ENCODE measurements at places on chromosomes 11 and 22.

GRCh38 chr11:1487091-1487850, 692 bp upstream of the MOB2 start:
- no peak for DNase-seq

- peak; percentile 28 for DNase-seq
Observed at GRCh38 chr11:68838572-68838964, 3.1 kb downstream of the CPT1A start.

DNA sequence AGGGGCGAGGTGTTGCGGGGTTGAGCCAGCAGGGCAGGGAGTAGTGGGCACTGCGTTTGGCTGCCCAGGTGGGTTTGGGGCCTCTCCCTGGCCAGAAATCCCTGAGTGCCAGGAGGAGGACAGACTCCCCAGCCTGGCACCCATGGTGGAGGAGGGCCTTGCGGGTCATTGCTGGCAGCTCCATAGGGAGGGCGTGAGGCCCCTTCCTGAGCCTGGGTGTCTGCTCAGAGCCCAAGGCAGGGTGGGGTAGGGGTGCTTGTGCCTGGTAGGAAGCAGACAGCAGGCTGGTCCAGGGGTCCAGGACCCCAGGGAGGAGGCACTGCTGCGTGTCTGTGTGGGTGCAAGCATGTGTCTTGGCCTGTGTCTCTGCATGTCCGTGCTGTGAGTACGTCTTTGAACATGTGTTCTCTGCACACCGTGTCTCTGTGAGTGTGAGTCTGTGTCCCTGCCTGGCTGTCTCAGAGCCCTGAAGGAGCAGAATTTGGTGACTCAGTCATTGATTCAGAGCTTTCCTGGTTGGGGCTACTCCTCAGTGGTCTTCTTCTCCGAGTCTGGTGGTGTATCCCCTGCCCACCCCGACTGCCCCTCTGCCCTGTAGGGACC, 3.9 kb downstream of the TSPAN4 start:
- no peak for DNase-seq

DNA sequence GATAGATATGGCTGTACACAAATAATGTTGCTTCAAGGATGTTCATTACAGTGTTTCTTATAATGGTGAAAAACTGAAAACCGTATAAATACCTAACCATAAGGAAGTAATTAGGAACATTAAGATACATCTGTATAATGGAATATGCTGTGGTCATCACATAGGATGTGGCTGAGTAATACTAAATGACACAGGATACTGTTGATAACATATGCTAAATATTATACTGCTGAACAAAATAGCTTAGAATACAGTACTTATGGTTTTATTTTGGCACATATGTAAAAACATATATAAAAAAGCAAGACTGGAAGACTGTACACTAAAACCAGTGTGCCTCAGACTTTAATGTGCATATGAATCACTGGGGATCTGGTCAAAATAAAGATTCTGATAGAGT, 43.8 kb downstream of the FBXO7 start:
- DNase-seq, result no peak

DNA sequence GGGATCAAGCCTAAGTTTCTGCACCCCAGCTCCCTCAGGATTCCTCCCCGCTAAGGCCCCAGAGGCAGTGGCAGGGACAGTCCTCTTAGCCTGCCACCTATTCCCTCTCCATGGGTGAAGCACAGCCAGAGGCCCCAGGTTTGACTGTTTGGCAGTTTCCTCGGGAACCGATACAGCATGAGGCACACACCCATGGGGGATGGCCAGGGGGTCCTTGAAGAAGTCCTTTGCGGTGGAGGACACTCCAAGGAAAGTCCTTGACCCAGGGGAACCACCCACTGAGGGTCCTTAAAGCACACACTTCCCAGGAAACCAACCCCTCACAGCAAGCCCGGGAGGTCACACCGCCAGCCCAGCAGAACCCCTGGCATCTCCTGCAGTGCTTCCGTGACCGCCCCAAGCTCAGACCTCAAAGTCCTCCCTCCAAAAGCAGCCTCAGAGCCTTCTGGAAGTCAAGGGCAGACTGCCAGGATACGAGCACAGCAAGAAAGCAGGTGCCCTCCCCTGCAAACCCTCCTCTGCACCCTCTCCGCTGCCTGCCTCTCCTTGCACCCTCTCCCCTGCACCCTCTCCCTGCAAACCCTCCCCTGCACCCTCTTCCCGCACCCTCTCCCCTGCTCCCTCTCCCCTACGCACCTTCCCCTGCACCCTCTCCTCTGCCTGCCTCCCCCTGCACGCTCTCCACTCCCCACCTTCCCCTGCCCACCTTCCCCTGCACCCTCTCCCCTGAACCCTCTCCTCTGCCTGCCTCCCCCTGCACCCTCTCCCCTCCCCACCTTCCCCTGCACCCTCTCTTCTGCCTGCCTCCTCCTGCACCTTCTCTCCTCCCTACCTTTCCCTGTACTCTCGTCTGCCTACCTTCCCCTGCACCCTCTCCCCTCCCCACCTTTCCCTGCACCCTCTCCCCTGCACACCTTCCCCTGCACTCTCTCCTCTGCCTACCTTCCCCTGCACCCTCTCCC, 1.4 kb downstream of the SIGIRR start:
- DNase-seq, result no peak

DNA sequence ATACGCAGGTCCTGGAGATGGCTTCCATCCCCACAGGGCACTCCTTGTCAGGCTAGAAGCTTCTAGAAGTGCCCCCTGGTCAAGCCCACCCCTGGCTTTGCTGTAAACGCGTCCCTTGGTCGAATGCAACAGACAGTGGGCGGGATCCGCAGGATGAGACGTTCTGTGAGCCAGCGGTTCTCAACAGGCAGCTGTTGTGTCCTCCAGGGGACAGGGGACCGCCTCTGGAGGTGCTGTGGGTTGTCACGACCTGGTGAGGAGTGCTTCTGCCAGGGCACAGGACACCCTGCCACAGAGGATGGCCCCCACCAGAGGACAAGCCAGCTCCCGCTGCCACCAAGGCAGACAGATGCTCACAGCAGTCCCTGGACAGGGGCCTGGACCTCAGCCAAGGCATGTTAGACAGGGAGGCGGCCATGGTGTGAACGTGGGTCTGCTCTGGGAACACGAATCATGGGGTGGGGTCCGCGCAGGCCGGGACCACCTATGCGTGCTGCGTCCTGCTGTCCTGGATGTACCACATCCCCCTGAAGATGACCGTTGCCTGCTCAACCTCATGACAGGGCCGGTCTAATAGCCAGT, 11.7 kb downstream of the CRELD2 start:
- no peak for DNase-seq

- DNase-seq, result no peak
Observed at GRCh38 chr22:37249986-37250385, 5.9 kb upstream of the RAC2 start.

DNA sequence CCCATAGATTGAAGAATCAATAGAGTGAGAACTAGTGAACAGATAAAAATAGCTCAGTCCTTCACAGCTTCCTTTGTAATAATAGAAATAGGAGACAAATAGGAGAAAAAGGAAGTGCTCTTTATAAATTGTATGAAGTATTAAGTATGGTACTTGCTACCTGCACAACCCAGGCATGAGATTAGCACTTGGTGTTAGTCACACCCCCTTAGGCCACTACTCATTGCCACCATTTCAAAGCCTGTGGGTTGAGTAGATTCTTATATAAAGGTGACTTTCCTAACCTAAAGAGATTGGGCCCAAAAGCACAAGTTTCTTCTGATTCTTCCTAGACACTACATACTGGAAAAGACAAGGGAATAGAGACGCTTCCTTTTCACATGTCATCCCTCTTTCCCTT, 37.7 kb upstream of the ADORA2A start:
- no peak for DNase-seq

- no peak for DNase-seq
Observed at GRCh38 chr22:46893281-46894020, 131.0 kb downstream of the TBC1D22A start.

DNA sequence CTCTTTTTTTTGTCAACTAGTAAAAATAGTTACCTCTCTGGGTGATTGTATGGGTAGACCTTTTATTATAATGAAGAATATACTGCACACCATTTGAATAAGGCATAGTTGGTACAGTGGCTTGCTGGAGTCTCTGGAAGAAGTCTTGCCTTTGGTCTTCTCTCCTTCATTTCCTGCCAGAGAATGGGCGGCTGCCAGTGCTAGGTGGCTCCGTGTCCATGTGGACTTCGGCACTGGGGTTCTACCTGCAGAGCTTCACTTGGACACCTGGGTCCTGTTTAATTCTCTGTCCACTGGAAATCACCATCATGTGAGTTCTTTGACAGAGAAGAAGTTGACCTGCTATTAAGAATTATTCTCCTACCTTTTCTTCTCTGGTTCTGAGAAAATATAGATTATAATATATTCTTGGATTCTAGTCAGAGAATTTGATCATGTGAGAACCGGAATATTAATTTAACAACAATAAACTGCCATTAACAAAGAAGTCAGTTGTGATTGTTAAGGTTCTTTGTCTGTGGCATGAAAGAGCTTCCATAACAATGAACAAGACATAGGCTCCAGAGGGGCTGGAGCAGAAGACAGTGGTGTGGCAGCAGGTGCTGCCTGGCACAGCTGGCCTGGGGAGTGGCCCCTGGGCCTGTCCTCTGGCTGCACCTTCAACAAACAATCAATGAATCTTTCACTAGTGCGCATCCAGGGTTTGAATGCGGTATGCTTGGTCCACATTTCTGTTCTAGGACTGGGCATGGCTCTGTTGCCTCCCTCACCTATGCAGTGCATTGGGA, 77.5 kb downstream of the PPFIBP2 start:
- no peak for DNase-seq

DNA sequence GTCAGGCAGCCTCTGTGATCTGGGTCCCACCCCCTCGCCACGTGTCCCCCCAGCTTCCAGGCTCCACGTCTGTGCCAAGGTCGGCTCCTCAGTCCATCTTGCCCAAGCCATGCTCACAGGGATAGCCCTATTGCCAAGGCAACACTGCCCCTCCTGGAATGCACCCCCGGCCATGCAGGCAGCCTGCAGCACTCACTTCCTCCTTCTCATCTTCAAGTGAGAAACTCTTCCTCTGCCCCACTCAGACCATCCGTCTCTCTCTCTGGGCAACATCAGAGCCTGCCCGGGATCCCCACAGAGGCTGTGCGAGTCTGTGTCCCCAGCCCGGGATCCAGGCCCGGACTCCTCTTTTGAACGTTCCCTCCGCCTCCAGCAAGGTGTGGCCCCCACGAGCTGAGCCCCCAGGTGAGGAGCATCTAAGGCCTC, 852.3 kb downstream of the BRD1 start:
- no peak for DNase-seq

DNA sequence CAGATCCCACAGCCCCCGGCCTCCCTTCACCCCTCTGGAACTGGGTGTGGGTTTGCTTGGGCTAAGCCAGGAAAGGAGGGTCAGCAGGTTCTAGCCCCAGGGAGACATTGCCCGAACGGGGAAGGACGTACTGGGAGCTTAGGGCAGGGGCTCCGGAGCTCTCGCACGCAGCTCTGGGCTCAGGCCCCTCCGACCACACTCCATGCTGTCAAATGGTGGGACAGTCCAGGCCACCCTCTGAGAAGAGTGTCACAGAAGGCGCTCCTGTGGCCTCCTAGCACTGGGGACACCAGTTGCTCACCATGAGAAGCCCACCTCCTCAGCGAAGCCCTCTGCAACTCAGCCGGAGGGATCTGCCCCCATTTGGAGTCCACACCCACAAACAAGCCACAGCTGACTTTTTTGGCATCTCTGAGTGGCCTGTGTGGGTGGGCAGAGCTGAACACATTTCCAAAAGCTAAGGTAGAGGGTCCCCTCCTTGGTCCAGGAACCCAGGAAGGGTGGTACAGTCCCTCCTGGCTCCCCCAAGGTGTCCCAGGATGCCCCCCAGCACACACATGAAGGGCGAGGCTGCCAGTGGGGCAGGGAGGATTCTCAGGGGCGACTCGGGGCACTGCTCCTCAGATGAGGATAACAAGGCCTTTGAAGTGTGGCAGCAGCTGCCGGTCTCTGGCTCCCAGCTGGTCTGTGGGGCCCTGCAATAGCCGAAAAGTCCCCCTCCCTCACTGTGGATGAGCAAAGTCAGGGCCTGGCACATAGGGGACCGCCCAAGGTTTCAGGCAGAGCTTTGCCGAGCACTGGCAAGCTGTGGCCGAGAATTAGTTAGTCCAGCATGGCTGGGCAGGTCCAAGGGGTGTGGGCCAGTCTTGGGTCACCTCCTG, 13.0 kb upstream of the TEF start:
- DNase-seq, result no peak

DNA sequence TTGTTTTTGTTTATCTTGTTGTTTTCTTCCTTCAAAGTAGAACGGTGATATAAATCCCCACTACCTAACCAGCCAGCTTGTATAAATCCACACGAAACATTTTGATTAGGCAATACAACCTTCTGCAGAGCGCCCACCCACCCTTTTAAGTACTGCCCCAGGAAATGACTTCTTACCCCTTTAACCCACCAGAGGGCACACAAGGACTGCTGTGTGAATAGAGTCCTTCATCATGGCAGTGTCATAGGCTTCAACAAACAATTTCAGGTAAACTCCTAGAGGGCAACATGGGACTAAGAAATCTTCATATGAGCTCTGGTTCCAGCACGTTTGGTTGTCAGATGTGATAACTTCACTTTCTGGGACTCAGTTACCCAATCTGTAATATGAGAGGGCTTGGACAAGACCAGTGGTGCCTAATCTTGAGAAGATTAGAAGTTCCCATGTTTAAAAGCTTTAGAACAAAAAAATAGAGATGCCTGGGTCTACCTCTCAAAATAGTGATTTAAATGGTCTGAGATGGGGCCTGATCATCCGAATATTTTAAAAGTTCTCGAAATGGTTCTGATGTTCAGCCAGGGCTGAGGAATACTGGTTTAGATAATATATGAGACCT, 56.1 kb downstream of the PIWIL4 start:
- DNase-seq, result peak; percentile 12

- DNase-seq, result no peak
Observed at GRCh38 chr22:20463324-20464095, 25.9 kb upstream of the SCARF2 start.

GRCh38 chr11:111454561-111455192, 57.5 kb downstream of the BTG4 start:
- DNase-seq, result peak; percentile 25

- no peak for DNase-seq
Observed at GRCh38 chr11:11163669-11164333, 189.2 kb downstream of the CSNK2A3 start.

DNA sequence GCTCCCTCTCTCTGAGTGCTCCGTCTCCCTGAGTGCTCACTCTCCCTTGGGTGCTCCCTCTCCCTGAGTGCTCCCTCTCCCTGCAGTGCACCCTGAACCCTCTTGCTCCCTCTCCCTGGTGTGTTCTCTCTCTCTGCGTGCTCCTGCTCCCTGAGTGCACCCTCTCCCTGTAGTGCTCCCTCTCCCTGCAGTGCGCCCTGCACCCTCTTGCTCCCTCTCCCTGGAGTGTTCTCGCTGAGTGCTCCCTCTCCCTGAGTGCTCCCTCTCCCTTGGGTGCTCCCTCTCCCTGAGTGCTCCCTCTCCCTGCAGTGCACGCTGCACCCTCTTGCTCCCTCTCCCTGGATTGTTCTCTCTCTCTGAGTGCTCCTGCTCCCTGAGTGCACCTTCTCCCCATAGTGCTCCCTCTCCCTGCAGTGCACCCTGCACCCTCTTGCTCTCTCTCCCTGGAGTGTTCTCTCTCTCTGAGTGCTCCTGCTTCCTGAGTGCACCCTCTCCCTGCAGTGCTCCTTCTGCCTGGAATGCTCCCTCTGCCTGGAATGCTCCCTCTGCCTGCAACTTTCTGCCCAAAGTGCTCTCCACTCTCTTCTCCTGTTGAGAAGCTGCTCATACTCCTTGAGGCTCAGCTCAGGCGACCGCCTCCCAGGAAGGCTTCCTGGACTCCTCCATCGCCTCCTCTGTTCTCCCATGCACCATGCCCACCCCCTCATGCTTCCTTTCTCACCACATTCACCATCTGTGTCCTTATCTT, 48.4 kb upstream of the WNT7B start:
- DNase-seq, result no peak

- no peak for DNase-seq
Observed at GRCh38 chr11:131993246-131993645, 622.8 kb downstream of the NTM start.

- DNase-seq, result no peak
Observed at GRCh38 chr11:23723861-23724260, 773.0 kb upstream of the LUZP2 start.

Data from activated naive CD4-positive, alpha-beta T cell treated with Interleukin-2 at 50 U/mL for 16 hours (primary cell).